ENCODE measurements at places on chromosomes 1 and 21. TPM values are rescaled to one million over a fixed set of nuclear protein-coding genes. Genes with fewer than 3 reads are reported as not detected.

GRCh38 chr1:41723786-41724185, 194.9 kb downstream of the HIVEP3 start:
- no peak for DNase-seq

GRCh38 chr1:44424747-44425146, 19.7 kb downstream of the RNF220 start:
- no peak for DNase-seq

Gene SPATA17
- 0.34 TPM for total RNA-seq

GRCh38 chr1:116852367-116852766, 57.3 kb upstream of the PTGFRN start:
- DNase-seq: no peak

DNA sequence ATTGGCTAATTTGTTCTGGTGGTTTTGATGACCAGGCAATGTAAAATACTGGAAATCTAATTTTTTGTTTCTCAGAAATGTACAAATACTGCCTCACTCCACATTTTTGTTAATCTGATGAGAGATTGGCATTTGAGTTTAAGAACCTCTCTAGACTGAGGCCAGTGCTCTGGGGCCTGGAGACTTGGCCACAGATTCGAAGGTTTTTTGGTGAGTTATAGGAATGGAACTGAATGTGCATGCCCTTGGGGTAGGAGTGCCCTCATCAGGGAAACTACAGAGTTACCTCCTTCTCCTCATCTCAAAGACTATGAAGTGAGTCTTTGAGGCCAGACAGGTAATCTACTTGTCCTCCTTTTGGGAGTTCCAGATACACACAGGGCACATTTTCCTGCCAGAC, 347.9 kb downstream of the LTN1 start:
- no peak for DNase-seq

Gene ARHGEF19
- total RNA-seq: 1.4 TPM

Gene A3GALT2
- total RNA-seq: not detected

Gene CFHR1
- not detected for total RNA-seq

Gene CD1E
- not detected for total RNA-seq

DNA sequence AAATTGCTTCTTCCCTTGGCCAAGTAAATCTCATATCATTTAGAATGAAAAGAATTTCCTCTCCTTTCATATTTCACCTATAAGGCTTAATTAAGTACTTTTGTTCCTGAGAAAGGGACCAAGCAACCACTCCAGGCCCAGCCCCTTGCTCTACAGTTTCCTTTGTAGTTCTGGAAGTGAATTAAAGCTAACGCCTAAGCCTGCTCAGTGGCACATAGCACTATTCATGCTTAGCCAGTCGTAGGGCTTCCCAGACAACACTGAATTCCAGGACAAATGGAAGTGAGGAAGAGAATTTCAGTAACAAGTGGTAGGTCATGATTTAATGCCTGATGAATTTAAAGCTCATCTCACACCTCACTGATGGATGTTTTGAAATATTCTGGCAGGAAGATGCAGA, 73.3 kb downstream of the RPAP2 start:
- no peak for DNase-seq

DNA sequence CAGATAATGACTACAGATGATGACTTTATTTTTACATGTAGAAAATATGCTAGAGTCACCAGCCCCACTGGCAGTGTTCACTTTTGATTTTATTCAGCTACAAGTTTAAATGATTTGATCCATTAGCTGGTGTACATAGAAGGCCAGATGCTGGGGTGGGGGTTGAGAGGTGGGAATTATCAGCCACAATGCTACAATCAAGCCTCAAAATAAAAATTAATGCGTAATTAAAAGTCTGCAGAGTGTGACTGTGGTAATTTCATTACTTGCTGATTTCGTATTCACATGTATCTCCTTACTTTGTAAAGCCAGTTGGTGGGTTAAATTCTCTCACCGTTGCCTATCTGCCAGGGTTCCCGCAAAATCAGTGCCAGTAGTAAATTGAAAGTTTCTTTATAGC, 109.3 kb downstream of the GALNT2 start:
- no peak for DNase-seq

- no peak for DNase-seq
Measured at GRCh38 chr1:26945728-26946127, 14.5 kb downstream of the KDF1 start.

GRCh38 chr1:94919241-94920030, 7.5 kb downstream of the CNN3 start:
- no peak for DNase-seq

GRCh38 chr1:95013950-95014574, 58.7 kb downstream of the ALG14 start:
- DNase-seq: no peak

Gene CDC7
- 0.54 TPM for total RNA-seq

Gene F13B
- total RNA-seq: not detected

DNA sequence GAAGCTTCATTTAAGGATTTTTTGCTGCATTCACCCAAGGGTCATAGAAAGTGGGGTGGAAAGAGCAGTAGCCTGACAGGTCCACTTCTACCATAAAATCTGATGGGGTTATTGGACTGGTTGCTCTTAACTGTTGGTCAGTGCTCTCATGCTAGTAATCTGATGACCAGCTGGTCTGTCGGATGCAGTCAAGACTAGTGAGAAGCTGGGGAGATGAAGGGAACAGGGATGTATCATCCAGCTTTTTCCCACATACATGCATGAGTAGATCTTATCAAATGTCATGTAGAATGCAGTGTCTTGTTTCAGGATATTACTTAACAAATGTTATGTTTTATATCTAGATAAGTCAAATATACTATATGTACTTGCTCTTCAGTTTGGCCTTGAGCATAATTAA, 11.1 kb downstream of the ATP1B1 start:
- DNase-seq: no peak

GRCh38 chr1:225655509-225656258, 2.8 kb upstream of the ENAH start:
- DNase-seq: peak; percentile 67

DNA sequence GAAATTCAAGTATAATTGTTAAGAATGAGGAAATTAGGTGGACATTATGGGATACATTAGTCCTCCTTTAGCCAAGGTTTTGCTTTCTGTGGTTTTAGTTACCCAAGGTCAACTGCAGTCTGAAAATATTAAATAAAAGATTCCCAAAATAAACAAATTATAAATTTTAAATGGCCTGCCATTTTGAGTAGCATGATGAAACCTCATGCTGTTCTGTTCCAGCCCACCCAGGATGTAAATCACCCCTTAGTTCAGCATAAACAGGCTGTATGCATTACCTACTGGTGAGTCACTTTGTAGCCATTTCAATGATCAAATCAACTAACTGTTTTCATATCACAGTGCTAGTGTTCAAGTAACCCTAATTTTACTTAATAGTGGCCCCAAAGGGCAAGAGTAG, 132.5 kb upstream of the LYPLAL1 start:
- no peak for DNase-seq

DNA sequence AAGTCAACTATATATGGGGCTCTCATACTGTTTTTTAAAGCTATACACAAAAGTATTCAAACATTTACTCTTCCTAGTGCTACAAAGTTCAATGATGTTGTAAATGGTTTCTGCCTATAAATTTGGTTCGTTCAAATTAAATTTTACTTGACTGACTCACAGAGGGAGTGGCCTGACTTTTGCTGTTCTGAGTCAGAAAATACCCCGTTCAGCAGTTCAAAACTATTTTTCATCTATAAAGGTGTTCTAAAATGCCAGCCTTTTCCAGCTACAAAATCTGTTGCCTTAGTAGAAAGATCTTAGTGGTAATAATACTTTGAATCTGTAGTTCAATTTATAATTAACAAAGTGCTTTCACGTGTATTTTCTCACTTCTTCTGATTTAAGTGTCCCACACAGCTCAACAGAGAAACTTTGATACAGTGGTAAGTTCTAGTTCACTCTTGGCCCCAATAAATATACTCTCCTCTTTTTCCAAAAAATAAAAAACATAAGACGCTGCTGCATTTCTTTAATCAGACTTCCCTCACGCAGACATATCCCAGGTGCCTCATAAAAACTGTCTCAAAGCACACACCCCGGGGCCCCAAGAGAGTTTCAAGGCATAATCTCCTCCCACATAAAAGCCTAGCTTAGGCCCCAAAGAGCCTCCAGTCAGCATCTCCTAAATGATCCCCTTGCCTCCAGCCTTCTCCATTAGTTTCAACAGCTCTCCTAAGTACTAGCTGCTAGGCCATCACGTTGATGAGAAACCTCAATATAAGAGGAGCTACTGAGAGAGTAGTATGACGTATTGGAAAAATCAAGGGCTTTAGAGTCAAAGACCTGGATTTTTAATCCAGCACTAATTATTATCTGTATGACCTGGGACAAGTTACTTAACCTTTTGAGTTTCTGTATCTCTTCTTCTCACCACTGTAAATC, 3.2 kb downstream of the PTP4A2 start:
- DNase-seq: no peak

Gene PROK1
- 0.16 TPM for total RNA-seq

- peak; percentile 34 for DNase-seq
Measured at GRCh38 chr1:147496571-147497210, 44.6 kb upstream of the BCL9 start.

GRCh38 chr1:243435836-243436235, 180.0 kb downstream of the SDCCAG8 start:
- DNase-seq: no peak

Gene HSD3B1
- not detected for total RNA-seq

GRCh38 chr1:231072041-231072440, 32.0 kb upstream of the FAM89A start:
- no peak for DNase-seq

GRCh38 chr1:62308606-62309005, 10.6 kb downstream of the KANK4 start:
- no peak for DNase-seq

GRCh38 chr1:80801695-80802094, 999.0 kb upstream of the ADGRL2 start:
- no peak for DNase-seq

- no peak for DNase-seq
Measured at GRCh38 chr1:203225071-203225470, 4.4 kb downstream of the CHIT1 start.

Gene KIAA1614
- total RNA-seq: 1.1 TPM

GRCh38 chr1:169679692-169680091, 31.7 kb downstream of the SELL start:
- no peak for DNase-seq

Gene NUDC
- 65.5 TPM for total RNA-seq

DNA sequence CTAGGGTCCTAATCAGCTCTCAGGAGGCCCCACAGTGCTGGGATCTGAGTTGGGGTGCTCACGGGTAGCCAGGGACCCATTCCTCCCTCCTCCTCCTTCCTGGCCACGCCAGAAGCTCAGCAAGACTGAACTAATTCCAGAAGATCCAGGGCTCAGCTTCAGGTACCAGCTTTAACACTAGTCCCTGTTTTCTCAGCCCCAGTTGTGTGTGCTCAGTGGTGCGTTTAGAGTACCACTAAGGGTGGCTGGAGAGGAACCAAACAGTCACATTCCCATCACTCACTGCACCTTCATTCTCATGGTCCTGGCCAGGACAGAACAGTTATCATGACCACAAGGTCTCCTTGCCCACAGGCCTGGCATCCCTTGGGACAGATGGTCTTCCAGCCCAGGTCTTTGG, 20.8 kb downstream of the PKP1 start:
- DNase-seq: no peak

Gene SH2D2A
- 0.74 TPM for total RNA-seq
